Urinary bladder (tissue), 4 donors: ENCODE measurements at places on chromosomes 2 and 18.

GRCh38 chr2:219611306-219611705 lies 13.6 kb downstream of the STK11IP start:
- DNase-seq, result no peak

DNA sequence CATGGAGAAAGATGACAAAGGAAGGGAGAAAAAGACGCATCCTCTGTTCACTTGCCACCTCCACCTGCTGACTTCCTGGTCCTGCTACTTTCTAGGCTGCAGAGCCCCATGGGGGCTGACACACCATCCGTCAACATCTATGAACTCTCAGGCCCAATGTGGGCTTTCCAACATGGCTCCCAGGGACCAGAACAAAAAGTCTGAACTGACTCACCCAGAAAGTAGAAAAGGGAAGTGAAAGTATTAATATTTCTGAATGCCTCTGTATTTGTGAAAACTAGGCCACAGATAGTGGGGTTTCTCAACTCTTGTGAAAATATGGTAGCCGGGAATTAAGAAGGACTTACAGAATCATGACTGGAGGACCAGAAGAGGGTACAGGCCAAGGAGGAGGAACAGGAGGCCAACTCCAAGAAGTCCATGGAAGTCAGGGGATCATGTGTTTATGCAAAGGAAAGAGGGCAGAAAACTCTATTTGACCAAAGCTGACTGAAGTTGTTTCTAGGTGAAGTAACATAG lies 123.1 kb upstream of the CAB39 start:
- DNase-seq, result no peak

DNA sequence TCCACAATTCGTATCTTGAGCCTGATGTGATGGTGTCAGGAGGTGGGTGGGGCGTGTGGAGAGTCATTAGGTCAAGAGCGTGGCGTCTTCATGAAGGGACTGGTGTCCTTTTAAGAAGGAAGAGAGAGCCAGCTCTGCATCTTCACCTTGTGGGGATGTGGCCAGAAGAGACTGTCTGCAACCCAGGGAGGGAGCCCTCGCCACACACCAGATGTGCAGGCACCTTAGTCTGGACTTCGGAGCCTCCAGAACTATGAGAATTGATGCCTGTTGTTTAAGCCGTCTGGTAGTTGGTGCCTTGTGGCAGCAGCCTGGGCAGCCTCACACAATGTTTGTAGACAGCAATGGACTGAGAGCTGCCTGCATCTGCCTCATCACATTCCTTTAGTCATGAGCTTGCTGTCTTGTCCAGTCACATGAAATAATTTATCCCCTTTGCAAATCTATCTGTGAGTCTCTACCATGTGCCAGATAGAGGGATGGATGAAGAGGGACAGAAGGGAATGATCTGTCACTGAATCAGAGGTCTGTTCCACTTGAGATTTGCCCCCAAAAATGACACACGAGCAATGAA lies 61.0 kb downstream of the MYT1L start:
- no peak for DNase-seq

GRCh38 chr2:107627164-107627563 lies 199.5 kb upstream of the RGPD4 start:
- DNase-seq, result no peak

GRCh38 chr2:26576565-26577441 lies 64.4 kb downstream of the CIB4 start:
- no peak for DNase-seq

DNA sequence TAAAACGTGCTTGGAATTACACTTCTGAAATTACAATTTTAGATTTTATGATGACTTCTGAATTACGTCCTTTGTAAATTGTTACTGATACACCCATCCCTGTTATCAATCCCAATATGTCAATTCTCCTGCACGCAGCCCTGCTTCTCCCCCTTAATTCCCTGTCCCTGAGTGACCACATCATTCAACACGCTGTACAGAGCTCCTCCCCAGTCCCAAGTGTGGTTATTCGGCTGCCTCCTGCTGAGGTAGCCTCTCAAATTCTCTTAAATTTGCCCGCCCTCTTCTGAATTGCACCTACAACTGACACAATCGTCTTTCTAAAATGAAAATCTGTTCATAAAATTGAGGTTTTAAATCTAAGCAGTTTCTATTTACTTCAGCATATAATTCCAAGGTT lies 10.1 kb downstream of the SERPINB8 start:
- no peak for DNase-seq

DNA sequence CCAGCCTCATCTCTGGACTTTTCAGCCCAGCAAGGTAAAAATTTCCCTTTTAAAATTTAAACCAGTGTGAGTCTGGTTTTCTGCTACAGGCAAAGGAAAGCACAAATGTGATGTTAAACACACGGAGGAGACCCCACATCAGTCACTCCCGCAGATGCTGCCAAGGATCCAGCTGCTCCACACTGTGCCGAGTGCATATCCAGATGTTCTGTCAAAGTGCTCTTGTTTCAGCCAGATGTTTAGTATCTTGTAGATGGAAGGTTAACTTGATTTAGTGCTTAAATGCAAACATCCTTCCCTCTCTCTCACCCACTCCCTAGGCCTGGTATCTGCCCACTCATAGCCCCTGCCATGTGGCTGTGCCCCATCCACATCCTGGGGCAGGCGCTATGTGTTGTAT lies 15.8 kb upstream of the ATOH8 start:
- DNase-seq, result no peak

DNA sequence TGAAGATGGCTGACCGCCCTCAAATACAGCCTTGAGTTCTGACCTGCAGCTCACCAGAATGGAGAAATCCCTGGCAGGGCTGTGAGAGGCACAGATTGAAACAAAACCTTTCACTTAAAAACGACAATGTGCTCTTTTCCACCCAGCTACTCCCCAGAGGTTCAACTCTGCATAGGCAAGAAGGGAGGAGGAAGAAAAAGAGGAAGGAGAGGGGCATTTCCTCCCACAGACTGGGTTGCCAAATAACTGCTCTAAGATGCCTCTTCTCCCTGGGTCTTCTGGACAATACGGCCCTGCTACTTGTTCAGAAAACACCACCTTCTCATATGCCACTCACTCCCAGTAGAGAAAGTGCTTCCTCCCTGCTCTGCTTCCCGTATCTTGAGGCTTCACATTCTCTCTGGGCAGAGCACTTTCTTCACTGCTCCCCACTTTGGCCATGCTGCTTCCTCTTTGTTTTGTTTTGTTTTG lies 136.4 kb upstream of the SLC1A4 start:
- no peak for DNase-seq

DNA sequence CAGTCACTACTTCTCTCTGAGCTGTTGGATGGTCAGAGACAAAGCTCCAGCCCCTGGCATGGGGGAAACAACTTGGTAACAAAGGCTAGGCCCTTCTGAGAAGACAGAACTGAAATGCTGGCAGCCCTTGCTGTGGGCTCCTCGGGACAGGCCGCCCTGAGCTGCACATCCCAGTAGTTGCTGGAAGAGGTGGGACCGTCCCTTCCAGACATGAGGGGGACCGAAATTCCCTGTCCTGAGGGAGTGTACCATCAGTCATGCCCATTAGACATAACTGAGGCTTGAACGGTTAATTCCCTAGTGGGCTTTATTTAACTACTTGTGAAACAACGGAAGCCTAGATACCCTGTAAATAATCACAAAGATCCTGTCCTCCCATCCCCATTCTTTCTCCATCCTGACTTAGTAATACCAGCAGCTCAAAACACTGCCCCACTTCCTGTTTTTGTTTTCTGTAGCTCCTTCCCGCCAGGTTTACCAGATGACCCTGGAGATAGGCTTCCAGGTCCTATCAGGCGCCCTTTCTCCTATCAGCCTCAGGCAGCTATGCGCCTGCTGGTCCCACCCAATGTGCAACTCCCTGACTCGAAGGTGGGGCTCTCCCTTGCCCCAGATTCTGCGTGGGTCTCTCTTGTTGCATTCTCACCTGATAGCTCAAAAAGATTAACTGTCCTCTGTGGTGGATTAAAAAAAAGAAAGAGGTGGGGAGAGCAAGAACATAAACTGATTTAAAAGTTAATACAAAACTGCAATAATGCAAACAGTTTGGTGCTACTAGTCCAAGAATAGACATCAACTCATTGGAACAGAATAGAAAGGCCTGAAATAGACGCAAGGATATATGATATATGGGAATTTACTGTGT lies 37.0 kb upstream of the NT5DC4 start:
- no peak for DNase-seq

DNA sequence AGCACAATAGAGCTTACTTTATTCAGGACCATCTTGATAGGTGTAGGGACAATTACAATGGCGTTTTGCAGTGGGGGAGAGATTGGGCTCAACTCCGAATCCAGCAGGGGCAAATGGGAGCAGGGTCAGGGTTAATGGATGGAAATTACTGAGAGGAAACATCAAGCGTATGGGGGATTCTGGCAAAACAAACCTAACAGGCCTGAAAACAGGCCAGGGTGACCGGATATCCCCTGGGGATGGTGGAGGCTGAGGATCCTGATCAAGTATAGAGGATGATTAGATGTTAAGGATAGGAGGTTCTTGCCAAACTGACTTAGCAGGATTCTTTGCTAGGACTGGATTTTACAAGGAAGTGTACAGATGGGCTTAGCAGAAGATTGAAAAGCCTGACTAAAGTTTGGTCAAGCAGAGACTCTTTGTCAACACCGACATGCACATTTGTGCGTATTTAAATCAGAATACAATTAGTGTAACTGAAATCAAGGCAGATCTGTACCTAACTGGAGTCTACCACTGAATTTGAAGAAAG lies 54.5 kb upstream of the GPR45 start:
- DNase-seq, result no peak

GRCh38 chr2:134712736-134713135 lies 6.1 kb downstream of the TMEM163 start:
- no peak for DNase-seq

GRCh38 chr2:164134336-164134735 lies 398.5 kb upstream of the FIGN start:
- no peak for DNase-seq

GRCh38 chr18:6855767-6856166 lies 126.3 kb downstream of the ARHGAP28 start:
- no peak for DNase-seq

DNA sequence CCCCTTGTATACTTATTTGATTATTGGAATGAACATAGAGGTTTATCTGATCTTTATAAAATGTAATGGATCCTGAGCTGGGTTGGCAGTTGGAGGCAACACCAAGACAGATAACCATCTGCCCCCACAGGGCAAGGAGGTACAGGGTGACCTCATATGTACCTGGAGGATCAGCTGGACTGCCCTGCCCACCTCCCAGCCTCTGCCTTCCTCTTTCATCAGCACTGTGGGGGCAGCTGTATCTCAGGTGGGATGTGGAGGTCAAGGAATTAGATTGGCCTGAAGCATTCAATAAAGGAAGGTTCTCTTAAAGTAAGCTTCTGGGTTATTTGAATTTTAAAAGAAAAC lies 92.6 kb downstream of the LYPD6 start:
- DNase-seq, result no peak

- no peak for DNase-seq
Measured at GRCh38 chr2:201126308-201127151, 10.6 kb downstream of the CFLAR start.

DNA sequence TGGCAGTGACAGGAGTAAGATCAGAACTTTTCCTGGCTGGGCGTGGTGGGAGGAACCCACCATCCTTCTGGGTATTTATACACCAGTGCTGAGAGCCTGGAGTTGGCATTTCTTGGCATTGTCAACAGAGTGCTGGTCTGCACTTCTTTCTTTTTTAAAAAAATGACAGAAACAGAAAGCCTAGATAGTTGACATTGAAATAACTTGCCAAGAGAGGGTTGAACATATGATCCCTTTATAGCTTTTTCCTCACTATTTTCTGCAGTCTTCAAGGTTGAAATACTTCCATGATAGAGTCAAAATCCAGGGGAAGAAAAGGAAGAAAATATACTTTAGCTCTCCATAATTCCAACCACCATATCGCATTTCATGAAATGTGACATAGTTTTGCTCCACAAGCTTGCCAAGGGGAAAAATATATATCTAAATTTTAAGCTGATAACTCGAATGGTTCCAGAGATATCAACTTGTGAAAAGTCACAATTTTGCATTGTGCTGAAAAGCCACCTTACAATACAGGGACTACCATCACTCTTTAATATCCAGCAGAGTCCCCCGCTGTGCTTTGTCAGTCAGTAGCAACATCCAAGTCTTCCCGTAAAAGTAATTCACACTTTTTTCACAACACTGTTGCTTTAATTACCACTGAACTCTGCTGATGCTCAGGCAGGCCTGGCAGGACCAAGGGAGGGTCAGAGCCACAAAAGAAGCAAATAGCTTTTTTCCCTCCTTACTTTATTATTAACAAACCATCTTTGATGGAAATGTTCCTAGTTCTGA lies 764.9 kb upstream of the FANCL start:
- DNase-seq, result no peak

GRCh38 chr2:203167751-203168150 lies 71.1 kb upstream of the CYP20A1 start:
- DNase-seq, result no peak

GRCh38 chr2:102052365-102052764 lies 60.6 kb downstream of the IL1R2 start:
- DNase-seq, result no peak

DNA sequence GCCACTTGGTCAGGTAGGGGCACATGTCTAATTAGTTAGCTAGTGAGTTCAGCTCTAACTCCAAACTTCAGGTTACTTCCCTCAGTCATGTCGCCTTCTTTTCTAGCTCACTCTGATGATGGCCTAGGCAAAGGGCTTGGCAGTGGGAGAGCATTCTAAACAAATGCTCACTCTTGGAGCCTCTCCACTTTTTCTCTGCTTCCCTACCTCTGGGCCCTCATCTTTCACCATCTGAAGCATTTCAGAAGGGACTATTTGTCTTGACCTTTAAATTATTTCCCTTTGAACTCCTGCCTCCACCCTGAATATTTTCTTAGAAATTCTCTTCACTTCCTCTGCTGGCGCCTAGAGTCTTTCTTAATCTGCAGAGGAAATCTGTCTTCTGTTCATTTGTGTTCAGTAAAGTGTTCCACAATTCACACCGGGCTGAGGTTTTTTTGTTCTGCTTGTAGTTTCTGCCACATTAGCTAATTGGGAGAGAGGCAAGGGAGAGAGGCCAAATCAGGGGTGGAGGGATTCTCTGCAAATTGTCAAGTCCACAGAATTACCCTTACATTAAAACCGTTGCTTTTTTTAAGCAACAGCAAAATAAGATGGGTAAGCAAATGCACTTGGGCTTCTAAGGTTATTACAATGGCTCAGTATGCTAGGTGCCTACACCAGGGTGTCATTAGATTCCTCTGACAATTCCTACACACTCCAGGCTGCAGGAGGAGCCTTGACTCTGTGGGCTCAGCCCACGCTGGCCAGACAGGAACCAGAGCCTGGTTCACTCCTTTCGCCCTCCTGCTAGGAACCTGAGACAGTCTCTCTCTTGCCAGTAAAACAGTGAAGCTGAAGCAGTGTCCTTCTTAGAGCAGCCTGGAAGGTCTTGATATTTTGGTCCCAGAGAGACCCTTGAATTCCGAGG lies 5.5 kb downstream of the MSGN1 start:
- no peak for DNase-seq

- no peak for DNase-seq
Measured at GRCh38 chr2:132670496-132671150, 618 bp upstream of the LYPD1 start.

- DNase-seq, result no peak
Measured at GRCh38 chr2:15667809-15668556, 76.3 kb downstream of the DDX1 start.
